ENCODE measurements at places on chromosomes 13 and 19. TPM values are rescaled to one million over a fixed set of nuclear protein-coding genes. Genes with fewer than 3 reads are reported as not detected.

DNA sequence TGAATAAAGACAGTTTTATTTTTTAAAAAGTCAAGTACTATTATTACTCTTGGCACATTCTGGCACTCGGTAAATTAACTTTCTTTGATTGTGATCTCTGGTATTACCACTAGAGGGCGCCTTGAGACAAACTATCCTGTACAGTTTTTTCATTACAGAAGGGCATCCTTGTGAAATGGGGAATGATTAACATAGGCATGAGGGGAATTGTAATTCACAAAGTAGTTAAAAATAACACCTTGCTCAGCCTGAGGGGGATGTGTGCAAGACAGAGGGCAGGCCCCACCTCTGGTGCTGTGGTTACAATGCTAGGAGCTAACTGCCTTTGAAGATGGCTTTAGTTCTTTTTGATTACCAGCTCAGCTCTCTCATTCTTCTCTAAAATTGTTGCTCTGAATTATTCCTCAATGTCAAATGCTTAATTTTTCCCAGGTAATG, 24.2 kb upstream of the C1QTNF9B start:
- no peak for DNase-seq

GRCh38 chr19:35264268-35265125, 4.3 kb upstream of the USF2 start:
- no peak for DNase-seq

GRCh38 chr19:32471095-32471494, 65.5 kb downstream of the DPY19L3 start:
- no peak for DNase-seq

CRX gene
- total RNA-seq = not detected

SLC8A2 gene
- total RNA-seq = 0.28 TPM

CGB5 gene
- not detected for total RNA-seq

All from thoracic aorta (tissue), 2 donors.